ENCODE measurements at places on chromosomes 5 and 9. TPM values are rescaled to one million over a fixed set of nuclear protein-coding genes. Genes with fewer than 3 reads are reported as not detected.

FOXD4 gene
- total RNA-seq, result 0.43 TPM

CDX1 gene
- 0.29 TPM for total RNA-seq

ADAMTSL1 gene
- total RNA-seq, result 1.8 TPM

MYORG gene
- total RNA-seq, result 94.5 TPM

FIBCD1 gene
- 6.0 TPM for total RNA-seq

NMRK1 gene
- 32.9 TPM for total RNA-seq

DBN1 gene
- total RNA-seq, result 89.0 TPM

PCDHGB7 gene
- total RNA-seq, result 15.5 TPM

LCN6 gene
- total RNA-seq, result 12.8 TPM

MED22 gene
- 28.7 TPM for total RNA-seq

SLC34A3 gene
- 0.49 TPM for total RNA-seq

ADAMTS19 gene
- total RNA-seq, result 0.20 TPM

TMC1 gene
- not detected for total RNA-seq

NUP214 gene
- total RNA-seq, result 52.1 TPM

MYMK gene
- not detected for total RNA-seq

FOXD4L6 gene
- total RNA-seq, result not detected

IFNA2 gene
- total RNA-seq, result not detected

S1PR3 gene
- 36.4 TPM for total RNA-seq

VDAC1 gene
- 222 TPM for total RNA-seq
